ENCODE measurements at places on chromosomes 6 and 20.

- DNase-seq, result no peak
Measured at GRCh38 chr6:28269492-28269891, 2.5 kb downstream of the ZSCAN26 start.

GRCh38 chr6:124294574-124295200 lies 491.0 kb downstream of the NKAIN2 start:
- DNase-seq, result no peak

- no peak for DNase-seq
Measured at GRCh38 chr6:28082939-28083338, 2.6 kb downstream of the ZNF165 start.

DNA sequence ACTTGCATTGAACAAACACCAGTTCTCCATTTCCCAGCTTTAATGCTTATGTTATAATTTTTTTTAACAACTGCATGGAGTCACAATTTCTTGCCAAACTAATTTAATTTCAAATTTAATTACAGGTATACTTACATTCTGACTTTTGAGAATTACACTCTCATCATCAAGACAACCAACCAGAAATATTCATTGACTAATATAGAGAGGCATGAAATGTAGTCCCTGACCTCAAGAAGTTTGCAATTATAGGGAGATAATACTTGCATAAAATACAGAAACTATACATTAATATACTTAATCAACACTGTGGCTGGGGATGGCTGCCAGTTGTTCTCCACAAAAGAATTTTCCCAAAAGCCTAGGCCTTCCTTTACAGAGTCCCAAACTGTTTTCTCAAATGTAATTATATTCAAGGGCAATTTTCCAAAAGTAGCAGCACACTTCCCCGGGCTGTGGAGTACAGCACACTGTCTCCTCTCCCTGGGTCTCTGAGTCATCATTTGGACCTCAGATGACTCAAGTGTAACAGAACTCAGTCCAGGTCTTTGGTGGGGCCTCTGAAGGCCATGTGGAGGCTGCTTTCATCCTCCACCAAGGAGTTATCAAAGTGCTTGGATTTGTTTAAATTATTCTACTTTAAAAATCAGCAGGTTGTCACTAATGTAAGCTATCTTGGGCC lies 114.1 kb downstream of the KIF16B start:
- no peak for DNase-seq

DNA sequence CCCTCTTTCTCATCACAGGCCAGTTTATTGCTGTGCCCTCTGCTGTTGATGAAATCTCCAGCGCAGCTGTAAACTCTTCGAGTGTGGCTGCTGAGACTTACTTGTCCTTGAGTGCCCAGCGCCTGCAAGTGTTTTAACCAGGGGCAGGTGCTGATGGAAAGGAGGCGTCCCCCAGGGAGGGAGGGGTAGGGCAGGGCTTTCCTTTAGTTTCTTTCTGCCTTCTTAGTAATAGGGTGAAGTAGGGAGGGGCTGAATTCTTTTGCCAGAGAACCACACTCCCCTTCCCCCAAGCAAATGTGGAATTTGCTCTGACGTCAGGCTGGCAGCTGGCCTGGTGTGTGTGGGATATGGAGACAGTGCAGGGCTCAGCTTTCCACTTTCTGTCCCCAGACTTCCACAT lies 61.2 kb downstream of the IGF2R start:
- DNase-seq, result no peak
